ENCODE measurements at places on chromosomes 5 and 9. TPM values are rescaled to one million over a fixed set of nuclear protein-coding genes. Genes with fewer than 3 reads are reported as not detected.

Gene DMRTA1
- 4.6 TPM for total RNA-seq

Gene AGTPBP1
- 31.1 TPM for total RNA-seq

Gene CD274
- 3.9 TPM for total RNA-seq

Gene RAD50
- 34.8 TPM for total RNA-seq

Gene RORB
- 2.6 TPM for total RNA-seq

Gene ZDHHC21
- total RNA-seq: 20.7 TPM

Gene SPINK7
- not detected for total RNA-seq

Gene MYOT
- 6.2 TPM for total RNA-seq

Gene PRUNE2
- total RNA-seq: 13.4 TPM

Gene PCDHB9
- 2.3 TPM for total RNA-seq

Gene S1PR3
- total RNA-seq: 14.3 TPM

Gene SHC3
- 2.9 TPM for total RNA-seq

Gene EMB
- 58.5 TPM for total RNA-seq

Gene ANKRD18A
- total RNA-seq: 0.33 TPM

Gene PCDHGA2
- 2.6 TPM for total RNA-seq

Gene NIPBL
- total RNA-seq: 56.6 TPM

Gene PTPN3
- total RNA-seq: 9.0 TPM

Gene SOHLH1
- not detected for total RNA-seq

Gene VAV2
- 6.8 TPM for total RNA-seq

Gene GABRA6
- total RNA-seq: not detected

Gene TMEM252
- not detected for total RNA-seq

Gene ITGA1
- 126 TPM for total RNA-seq

Gene RNF180
- 11.6 TPM for total RNA-seq

Gene ARHGEF39
- total RNA-seq: 0.88 TPM

Gene ATP6V0E1
- 342 TPM for total RNA-seq

Gene SLC25A48
- not detected for total RNA-seq

Gene ZDHHC11
- 4.5 TPM for total RNA-seq

Gene ORM1
- 6.6 TPM for total RNA-seq

Data from subcutaneous adipose tissue (tissue), 4 donors.